CD8-positive, alpha-beta T cell (primary cell): ENCODE measurements at places on chromosomes 7 and 10.

GRCh38 chr10:33270971-33271370 is 63.5 kb downstream of the NRP1 start:
- no peak for DNase-seq

DNA sequence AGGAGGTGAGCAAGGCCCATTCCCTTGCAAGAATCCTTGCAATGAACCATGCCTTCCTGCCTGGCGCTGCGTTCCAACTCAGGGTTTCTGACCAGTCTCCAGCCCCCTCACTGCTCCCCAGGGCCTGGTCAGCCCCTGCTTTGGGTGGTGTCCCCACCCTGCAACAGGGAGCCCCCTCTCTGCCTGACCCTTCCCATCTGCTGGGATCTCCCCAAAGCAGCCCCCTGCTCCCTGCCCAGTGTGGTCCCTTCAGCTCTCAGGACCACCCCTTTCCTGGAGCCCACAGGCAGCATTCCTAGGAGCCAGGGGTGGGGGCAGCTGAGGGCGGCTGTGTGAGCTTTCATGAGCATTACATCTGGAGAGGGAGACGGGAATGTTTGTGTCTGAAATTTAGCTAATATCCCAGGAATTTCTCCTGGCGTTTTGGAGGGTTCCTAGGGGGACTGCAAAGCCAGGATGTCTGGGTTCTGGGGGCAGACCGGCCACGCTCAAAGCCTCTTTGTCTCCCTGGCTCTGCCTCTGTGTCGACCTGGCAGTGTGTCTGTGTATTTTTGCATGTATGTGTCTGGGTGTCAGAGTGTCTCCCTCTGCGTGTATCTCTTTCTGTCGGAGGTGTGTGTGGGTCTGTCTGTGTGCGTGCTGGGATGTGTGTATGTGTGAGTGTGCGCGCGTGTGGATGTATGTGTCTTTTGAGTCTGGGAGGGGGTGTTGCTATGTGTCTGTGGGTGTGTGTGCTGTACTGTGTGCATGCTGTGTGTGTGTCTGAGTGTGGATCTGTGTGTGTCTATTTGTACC is 300.5 kb upstream of the ZMIZ1 start:
- DNase-seq, result no peak

DNA sequence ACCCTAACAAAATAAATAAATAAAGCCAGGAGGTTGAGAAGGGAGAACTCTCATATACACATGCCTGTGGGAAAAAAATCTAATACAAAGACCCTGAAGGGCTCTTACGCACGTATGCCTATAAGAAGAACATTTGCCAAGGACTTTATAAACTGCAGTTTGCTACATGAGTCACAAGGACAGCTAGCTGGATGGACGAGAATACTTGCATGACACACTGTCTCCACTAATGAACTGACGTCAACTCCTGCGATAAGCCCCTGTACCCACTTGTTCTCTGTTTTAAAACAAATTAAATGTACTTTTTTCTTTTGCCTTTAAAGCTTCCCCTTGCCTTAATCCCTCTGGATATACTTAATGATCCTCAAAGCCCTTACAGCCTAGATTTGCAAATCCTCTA is 374.6 kb upstream of the GHITM start:
- DNase-seq, result no peak

GRCh38 chr7:86094166-86094669 is 549.5 kb upstream of the GRM3 start:
- DNase-seq, result no peak

GRCh38 chr7:42639930-42640329 is 271.9 kb downstream of the C7orf25 start:
- DNase-seq, result no peak

DNA sequence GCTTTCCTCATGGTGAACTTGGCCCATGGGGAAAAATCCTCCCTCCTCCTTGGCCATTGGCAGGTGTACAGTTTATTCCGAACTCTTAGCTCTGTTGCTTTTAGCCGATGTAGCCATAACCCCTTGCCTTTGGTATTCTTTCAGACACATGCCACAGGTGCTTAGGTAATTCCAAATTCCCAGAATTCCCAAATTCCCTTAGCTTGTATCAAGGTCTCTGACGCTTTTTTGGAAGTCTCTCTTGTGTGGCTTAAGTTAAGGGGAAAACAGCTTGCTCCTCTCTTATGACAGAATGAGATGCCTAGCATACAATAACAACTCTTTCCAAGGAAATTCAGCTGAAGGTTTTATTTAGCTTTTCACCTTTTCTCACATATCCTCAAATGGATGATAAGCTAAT is 68.0 kb downstream of the SUGCT start:
- no peak for DNase-seq

DNA sequence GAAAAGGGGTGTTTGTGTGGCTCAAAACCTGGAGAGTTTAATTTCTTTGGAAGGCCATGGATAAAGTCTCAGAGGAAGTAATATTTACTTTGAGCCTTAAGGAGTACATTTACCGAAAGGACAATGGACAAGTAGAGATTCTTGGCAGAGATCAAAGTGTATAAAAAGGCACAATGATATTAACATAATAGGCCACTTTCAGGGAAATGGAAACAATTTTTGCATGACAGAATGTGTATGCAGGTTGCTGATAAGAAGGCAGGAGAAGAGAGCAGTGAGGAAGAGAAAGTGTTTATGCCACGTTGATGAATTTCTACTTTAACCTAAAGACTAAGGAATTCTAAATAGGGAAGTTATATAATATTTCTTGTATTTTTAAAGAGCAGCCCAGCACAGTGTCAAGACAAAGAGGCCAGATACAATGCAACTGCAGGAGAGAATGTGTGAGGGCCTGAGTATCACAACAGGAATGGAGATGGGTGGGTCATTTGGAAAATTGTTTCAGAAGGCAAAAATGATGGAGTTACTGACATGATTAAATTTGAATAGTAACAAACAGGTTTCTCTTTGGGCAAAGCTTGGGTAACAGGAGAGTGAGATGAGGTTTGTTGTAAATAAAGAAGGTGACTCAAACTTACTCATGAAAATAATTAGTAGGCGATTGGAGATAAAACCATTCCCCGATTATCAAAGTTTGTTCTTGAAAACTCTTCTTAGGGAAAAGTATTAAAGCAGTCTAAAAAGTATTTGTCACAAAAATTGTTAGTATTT is 84.1 kb downstream of the THSD7A start:
- DNase-seq, result no peak

GRCh38 chr10:18683427-18683826 is 24.2 kb downstream of the ARL5B start:
- DNase-seq, result no peak

DNA sequence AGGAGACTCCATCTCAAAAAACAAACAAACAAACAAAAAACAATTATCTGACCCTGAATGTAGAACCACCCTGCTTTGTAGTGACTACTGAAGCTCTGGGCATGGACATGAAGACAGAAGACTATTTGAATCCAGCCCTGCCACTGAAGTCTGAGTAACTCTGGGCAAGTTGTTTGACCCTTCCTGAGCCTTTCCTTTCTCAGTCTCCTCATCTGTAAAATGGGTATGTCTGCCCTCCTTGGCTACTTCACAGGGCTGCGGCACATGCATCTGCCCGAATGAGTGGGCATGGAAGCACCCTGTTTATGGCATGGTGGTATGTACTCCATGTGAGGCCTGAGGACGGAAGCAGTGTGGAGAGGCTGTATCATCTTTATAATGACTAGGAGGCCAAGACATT is 22.2 kb upstream of the MALSU1 start:
- no peak for DNase-seq

- DNase-seq, result no peak
Measured at GRCh38 chr10:21518641-21519396, 6.7 kb downstream of the SKIDA1 start.

DNA sequence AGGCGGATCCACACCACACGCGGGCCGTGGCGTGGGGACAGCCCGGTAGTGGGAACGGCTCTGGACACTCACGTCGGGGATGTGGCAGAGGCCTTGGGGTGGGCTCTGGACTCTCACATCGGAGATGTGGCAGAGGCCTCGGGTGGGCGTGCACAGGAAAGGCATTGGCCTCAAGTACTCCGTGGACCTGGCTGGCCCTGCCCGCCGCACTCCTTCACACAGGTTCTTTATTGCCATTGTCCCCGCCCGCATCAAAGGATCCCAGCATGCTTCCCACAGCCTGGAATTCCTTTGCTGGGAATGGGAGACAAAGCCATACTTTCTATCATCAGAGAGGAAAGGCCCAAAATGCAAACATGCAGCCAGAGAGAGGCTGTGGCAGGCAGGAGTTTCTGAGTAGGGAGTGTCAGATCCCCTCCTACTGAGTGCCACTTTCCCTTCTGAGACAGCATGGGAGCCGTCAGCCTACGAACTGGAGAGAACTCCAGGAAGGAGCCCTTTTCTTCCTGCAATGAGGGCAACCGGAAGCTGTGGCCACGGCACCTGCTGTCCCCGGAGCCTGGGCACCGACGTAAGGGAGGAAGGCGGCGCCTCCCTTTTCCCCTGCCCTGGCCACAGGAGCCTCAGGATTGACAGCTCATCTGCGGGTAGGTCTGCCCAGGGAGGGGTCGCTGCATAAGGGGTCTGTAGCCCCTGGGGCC is 51.5 kb downstream of the RBM17 start:
- peak; percentile 24 for DNase-seq

GRCh38 chr10:299512-299911 is 164.3 kb downstream of the ZMYND11 start:
- no peak for DNase-seq

DNA sequence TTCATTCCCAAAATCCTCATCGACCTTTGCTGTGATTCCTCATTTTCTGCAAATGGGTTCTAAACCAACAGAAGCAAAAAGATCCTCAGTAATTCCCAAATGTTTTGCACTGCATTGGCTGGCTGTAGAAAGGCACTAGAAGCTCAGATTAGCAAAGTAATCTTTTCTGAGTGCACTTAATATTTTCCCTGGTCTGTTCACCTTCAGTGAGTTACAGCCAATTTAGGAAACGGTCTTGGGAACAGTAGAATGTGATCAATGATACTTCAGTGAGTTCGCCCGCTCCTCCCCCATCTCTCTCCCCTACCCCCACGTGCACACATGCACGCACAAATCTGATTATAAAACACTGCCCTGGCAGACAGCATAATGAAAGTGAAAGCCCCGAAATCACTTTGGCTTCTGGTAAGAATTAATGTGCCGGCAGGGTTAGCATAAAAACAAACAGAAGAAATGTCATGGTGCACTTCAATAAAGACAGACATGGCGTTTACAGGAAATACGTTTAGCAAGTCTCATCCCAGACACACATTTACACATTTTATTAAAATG is 201.3 kb upstream of the CDCA7L start:
- DNase-seq, result peak; percentile 40

- DNase-seq, result peak; percentile 78
Measured at GRCh38 chr10:102644066-102644645, at the start of gene TRIM8. TSS of gene TRIM8 (plus strand) at chr10:102644479. CDS start at chr10:102644618, 139 bp downstream.

DNA sequence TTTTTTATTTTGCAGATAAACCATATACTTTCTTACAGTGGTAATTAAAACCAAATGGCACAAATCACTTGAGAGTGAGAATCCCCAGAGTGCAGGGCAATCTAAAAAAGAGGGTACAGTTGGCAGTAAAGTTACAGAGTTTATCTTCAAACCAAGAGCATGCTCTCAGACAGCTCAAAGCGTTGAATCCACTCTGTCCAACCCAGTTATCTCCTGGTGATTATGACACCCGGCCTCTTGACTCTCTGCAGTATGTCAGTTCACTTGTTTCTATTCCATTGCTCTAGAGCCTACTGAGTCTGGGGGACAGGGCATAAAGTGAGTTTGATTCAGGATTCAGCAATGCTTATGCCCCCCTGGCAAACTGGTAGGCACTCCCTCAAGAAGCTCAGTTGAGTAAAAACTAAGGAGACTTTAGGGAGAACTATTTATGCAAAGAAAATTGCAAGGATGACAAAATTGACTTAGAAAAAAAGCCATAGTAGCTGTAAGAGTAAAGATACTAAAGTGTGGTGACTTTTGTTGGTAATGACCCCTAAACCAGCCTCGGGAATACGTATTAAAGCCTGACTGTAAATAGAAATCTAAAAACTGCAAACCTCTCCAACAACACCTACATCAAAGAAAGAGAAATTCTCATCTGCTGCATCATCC is 55.5 kb downstream of the COL1A2 start:
- no peak for DNase-seq

GRCh38 chr10:44974082-44974627 is 4.5 kb downstream of the DEPP1 start:
- DNase-seq, result no peak

DNA sequence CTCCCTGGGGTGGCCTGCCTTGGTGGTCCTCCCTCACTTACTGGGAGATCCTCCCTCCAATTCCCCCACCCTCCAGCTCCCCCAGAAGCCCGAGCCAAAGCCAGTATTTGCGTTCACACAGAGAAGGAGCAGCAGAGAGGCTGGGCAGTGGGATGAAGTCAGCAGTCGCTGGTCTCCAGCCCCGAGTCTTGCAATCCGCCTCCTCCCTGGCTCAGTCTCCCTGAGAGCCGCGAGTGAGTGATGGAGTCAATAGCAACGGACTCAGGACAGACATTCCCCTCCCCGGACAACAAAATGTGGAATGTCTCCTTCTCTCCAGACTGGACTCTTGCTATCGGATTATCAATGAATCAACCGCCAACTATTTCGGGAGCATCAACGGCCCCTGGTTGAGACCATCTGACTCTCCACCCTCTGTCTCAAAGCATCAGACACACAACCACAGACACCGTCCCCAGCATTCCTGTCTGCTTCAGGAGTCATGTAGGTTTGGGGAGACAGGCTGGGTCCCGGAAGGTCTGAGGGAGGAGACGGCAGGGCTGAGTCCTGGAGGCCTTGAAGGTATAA is 178.4 kb downstream of the SH3PXD2A start:
- DNase-seq, result no peak

DNA sequence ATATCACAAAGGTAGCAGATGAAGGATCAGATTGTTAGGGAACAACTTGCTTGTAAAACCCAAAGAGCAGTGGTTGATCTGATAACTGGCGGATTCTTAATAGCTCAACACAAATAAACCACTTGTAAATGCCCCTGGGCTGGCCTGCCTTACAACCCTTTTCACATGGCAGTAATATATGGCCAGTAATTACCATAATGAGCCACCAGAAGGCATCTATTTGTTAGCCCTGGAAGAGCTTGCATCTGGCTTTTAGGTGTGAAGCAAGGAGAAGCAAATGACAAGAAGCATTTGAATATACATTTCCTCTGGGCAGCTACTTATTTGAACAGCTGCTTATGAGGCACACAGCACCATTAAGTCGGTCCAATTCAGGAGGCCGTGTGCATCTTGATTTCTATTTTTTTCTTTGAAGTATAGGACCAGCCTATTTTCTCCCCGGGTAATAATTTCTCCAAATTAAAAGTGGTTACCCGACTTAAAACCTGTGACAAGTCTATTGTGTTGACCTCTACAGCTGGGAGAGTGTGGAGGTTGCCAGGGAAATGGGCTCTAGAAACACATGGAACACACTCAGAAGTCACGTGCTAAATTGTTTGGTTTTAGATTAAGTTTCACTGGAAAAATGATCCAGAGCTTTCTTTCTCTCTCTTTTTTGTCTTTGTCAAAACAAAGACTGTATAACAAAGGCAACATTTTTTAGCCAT is 113.4 kb downstream of the SEM1 start:
- no peak for DNase-seq

- DNase-seq, result no peak
Measured at GRCh38 chr10:113329121-113329596, 223.7 kb upstream of the HABP2 start.
